CD4-positive, alpha-beta T cell treated with Interleukin-1 beta for 1 hour (primary cell): ENCODE measurements at places on chromosomes 1 and 21.

GRCh38 chr1:37391211-37392011, 83.0 kb upstream of the ZC3H12A start:
- no peak for DNase-seq

DNA sequence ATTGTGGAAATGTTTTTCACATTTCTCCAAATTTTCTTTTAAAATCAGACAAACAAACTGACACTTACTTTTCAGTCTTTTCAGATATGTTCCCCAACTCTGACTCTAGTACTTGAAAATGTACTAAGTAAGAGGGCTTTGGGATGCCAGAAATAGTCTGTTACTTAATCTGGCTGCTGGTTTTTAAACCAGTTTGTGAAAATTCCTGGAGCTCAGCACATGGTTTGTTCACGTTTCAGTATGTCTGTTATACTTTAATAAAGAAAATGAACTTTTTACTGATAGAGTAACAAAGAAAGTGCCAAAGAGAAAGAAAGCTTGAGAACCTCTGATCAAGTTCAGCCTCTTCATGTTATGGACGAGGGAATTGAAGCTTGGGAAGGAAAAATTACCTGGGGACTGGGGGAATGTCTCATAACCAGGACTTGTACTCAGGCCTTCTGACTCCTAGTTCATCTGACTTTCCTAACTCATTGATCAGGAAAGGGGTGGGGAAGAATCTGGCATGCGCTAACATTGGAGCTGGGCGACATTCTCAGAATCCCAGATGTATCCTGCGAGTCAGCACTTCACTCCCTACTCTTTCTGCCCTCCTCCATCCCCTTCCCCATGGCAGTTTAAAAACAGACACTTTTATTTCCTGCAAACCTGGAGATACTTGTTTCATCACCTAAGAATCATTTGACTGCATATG, 30.8 kb upstream of the DNAJC6 start:
- DNase-seq, result no peak

GRCh38 chr1:46643368-46643775, 24.8 kb downstream of the ATPAF1 start:
- DNase-seq, result no peak

GRCh38 chr1:81208441-81208840, 592.3 kb upstream of the ADGRL2 start:
- DNase-seq, result peak; percentile 1

DNA sequence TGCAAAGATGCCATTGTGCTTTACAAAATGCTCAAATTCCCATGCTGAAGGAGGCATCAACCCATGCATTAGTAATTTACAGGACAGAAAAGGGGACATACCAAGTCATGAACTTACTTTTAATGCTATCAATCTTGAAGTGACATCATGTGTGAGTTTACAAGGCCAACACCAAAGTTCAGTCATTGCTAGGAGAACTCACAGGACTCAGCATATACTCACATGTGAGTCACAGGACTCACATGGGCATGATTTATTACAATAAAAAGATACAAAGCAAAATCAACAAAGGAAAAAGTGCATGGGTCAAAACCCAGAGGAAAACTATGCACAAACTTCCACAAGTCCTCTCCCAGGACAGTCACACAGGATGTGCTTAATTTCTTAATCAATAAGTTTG, 1656.0 kb downstream of the MRPL39 start:
- DNase-seq, result no peak
